ENCODE measurements at places on chromosomes 6 and 20.
A peak's percentile ranks its signal among the peaks of the same experiment; 100 is the strongest.

DNA sequence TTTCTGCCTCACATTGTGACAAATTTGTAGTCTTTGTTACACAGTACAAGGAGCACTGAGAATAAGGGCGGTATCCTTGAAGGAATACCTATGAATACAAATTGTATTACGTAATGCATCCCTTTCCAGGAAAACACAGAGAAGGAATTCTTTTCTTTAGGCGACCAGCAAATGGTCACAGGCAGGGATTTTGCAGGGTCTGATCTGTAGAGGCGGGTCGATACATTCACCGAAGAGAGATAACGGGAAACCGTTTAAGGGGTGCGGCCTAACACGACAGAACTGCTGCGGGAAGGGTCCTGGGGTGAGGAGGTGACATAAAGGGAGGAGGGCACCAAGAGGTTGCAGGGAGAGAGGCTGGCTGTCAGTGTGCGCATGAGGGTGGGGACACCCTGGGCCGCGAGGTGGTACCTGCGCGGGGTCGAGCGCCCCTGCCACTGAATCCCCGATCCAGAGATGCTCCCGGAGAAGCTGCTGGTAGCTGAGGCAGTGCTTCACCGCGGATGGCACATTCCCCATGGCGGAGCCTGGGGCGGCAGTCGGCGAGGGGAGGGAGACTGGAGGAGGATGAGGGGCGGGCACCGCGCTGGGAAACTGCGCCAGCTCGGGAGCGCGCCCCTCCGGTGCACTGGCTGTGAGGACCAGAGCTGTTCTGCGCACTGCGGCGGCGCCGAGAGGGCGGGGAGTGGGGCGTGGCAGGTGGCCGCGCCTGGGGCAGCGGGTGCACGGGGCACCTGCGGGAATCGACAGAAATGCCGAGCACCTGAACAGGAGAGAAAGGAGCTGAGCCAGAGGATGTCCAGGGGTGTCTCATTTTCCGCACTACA lies at the start of gene HMGCLL1:
TSS of gene HMGCLL1 (minus strand) at position 656 of the 827 bp plus-strand sequence. CDS start at position 519, 137 bp downstream.
- peak; percentile 84 for DNase-seq

GRCh38 chr6:136503303-136504029 lies 46.8 kb downstream of the MAP7 start:
- no peak for DNase-seq

GRCh38 chr20:45432294-45432693 lies 16.4 kb downstream of the PIGT start:
- DNase-seq, result no peak

- peak; percentile 57 for DNase-seq
Observed at GRCh38 chr20:47847884-47848485, 62.7 kb upstream of the SULF2 start.

DNA sequence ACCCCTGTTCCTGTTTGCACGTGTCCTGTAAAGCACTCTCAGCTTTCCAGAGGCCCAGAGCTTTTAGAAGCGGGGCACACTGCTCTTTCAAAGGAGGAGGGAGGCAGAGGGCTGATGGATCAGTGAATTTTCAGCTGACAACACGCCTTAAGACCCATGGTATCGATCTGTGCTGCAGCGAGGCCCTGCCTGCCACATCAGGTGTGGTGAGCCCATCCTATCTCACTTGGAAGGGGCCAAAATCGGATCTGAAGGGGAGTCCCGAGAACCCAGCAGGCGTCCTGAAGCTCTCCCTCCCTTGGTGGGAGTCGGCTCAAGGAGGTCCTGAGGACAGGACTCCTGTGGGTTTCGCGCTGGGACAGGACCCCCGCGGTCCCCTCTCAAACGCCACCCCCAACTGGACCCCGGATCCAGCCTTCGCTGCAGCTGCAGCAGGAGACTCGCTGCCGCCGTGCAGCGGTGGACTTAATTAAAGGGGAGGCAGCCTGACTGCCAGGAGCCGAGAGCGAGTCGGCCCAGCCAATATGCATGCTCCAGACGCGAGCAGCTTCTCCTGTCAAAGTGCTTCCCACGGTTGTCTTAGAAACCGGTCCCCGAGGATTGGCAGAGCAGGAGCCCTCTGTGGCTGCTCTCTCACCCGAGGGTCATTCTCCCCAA lies 580.0 kb upstream of the ZNF337 start:
- DNase-seq, result peak; percentile 36

Measured in Ammon's horn (tissue), 1 donor.